ENCODE measurements at places on chromosomes 3 and 15. TPM values are rescaled to one million over a fixed set of nuclear protein-coding genes. Genes with fewer than 3 reads are reported as not detected.

DNA sequence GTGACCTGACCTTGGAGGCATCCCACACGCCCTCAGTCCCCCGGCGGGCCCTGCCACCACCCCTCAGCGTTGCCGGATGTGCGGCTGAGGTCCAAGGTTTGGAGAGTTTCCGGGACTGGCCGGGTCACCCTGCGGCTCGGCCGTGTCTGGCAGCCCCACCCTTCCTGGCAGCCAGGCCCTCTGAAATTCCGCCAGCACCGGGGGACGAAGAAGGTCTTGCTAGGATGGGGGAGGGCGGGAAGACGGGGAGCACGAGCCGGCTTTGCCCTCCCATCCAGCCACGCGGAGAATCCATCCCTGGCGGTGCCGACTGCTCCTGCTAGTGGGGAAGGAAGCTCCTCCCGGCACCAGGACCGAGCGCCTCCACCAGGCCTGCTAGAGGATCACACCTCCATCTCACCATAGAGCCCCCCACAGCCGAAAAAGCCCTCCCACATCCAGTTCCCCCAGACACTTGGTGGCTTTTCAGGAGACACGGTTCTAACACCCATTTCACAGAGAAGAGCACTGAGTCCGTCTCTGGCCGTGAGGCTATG lies 81.5 kb downstream of the CPN2 start:
- H3K4me3 ChIP-seq: no peak overlapping the region
- H3K27me3 ChIP-seq: no peaks in the 10 kb centered on the region
- no peak overlapping the region for H3K27ac ChIP-seq

- H3K4me3 ChIP-seq: peak overlapping the region; percentile 65
- peak overlapping the region; percentile 91 for H3K27ac ChIP-seq
- H3K36me3 ChIP-seq: no peaks in the 10 kb centered on the region
- no peaks in the 10 kb centered on the region for H3K4me1 ChIP-seq
Observed at GRCh38 chr15:65132878-65133547, 595 bp downstream of the PDCD7 start.

DNA sequence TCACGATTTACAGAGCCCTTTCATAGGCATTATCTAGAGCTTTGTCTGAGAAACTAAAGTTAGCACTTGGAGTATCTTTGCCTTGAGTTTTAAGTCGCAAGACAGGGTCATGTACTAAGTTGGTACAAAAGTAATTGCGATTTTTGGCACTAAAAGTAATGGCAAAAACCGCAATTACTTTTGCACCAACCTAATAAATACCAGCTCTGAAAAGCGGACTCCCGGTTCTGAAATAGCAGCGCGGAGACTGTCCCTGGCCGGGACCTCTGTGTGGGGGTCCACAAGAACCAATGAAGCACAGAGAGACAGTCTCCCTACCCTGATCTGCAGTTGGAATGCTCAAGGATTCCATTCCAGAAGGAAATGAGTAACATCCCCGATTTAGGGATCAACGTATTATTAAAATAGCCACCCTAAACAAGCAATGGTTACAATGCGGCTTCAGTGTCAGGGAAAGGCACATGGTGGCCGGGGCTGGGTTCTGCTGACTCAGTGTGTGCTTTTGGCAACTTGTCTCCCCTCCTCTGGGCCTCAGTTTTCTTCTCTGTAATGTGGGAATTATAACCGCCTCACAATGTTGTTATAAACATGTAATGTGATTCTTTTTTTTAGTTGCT lies 150.3 kb upstream of the MCTP2 start:
- no peaks in the 10 kb centered on the region for H3K27me3 ChIP-seq
- H3K4me1 ChIP-seq: no peaks in the 10 kb centered on the region
- no peak overlapping the region for H3K4me3 ChIP-seq
- no peak for DNase-seq

DNA sequence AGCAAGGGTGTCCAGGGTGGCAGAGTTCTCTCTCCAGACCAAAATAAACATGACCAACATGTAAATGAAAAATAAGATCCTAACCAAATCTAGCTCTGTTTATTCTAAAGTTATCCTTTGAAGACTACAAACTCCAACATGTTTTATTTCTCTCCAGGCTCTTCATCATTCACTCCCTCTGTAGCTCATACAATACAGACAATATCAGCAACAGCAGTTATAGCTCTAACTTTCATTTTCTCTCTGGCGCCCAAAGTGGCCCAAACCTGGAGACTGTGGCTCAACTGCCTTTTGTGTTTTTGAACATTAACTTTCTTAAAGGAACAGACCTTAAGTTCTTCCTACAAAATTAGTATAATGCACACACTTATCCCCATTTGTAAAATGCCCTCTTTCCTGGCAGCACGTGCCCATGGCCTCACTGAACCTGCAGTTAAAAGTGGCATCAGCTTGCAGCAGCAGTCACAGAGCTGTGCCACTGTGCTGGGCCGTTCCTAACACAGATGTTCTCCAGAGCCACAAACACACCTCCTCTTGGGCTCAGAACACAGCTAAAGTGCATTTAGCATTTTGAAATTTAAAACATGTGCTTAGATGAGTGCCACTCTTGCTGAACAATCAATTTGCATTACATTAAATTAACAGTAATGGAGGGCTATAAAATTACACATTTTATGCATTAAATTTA lies 91.9 kb downstream of the RORA start:
- no peaks in the 10 kb centered on the region for H3K36me3 ChIP-seq
- no peaks in the 10 kb centered on the region for H3K27me3 ChIP-seq
- no peaks in the 10 kb centered on the region for H3K4me1 ChIP-seq
- no peak overlapping the region for H3K27ac ChIP-seq
- H3K4me3 ChIP-seq: no peak overlapping the region

GRCh38 chr3:58386626-58387365 lies 46.8 kb downstream of the PDHB start:
- H3K27ac ChIP-seq: peak overlapping the region; percentile 78
- no peaks in the 10 kb centered on the region for H3K4me1 ChIP-seq
- DNase-seq: no peak
- no peak overlapping the region for H3K4me3 ChIP-seq
- no peaks in the 10 kb centered on the region for H3K36me3 ChIP-seq

- H3K27me3 ChIP-seq: no peaks in the 10 kb centered on the region
- H3K4me3 ChIP-seq: no peak overlapping the region
- H3K27ac ChIP-seq: no peak overlapping the region
- no peak for DNase-seq
Observed at GRCh38 chr3:79184251-79184650, 583.5 kb downstream of the ROBO1 start.

DNA sequence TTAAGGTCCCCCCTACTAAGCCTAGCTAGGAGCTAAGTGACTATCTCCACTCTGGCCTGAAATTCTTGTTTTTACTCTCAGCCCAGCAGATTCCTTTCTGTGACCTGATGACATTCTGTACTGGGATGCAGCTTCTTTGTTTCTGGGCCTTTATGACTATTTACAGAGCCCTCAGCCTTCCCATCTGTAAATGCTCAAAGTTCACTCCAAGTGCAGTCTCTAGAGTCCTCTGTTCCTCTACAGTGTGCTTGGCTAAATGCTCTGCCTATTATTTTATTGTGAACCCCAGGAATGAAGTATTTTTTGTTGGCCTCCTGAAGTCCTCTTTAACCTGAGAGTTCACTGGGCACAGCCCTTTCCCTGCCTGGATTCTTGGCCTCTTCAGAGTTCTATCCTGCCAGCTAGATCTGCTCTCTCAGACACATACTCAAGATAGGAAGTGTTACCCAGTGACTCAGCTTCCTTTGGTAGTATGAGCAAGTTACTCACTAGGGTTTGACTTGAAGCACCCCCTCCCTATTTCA lies 278.1 kb upstream of the P2RY1 start:
- peak; percentile 22 for DNase-seq
- H3K27me3 ChIP-seq: no peaks in the 10 kb centered on the region

CYP1A1 gene
- polyA plus RNA-seq: 0.04 TPM

GRCh38 chr15:38266247-38266986 lies 13.8 kb downstream of the SPRED1 start:
- H3K27ac ChIP-seq: no peak overlapping the region
- H3K27me3 ChIP-seq: no peaks in the 10 kb centered on the region
- no peak overlapping the region for H3K4me3 ChIP-seq
- DNase-seq: no peak
- H3K4me1 ChIP-seq: no peaks in the 10 kb centered on the region

DNA sequence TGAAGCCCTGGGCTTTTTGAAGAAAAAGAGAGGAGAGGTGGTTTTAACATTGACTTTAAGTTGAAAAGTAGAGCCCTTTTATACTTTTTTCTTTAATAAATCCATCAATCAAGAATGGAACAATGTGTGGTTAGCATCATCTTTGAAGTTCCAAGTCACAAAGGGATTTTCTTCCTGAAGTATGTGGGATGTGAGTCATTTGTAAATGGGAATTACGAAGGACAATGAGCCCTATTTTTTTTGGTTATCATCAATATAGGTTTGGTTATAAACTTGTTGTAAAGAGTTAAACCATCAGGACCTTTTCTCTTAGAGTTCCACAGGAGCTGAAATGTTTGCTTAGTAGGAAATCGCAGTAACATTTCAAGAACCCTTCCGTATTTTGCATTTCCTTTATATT lies 38.3 kb downstream of the PIK3CA start:
- no peak overlapping the region for H3K4me3 ChIP-seq
- no peaks in the 10 kb centered on the region for H3K4me1 ChIP-seq
- DNase-seq: no peak
- H3K27ac ChIP-seq: no peak overlapping the region
- H3K36me3 ChIP-seq: no peaks in the 10 kb centered on the region

DNA sequence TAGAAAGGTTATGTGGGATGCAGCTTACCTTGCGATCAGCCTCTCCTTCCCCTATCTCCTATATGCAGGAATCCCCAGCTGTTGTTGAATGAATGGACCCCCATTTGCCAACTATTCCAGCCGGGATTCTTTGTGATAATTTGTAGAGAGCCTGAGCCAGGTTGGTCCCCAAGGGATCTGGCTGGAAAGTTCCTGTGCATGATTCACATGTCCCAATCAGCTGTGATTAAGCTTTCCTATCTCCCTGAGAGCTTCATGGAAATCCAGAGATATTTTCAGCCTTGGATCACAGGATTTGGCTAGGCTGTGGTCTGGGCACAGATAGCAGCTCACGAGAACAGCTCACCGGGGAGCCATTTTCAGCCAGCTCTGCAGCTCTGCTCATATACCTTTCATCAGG lies 76.7 kb downstream of the ARNT2 start:
- H3K4me3 ChIP-seq: no peak overlapping the region
- no peak overlapping the region for H3K27ac ChIP-seq
- no peaks in the 10 kb centered on the region for H3K36me3 ChIP-seq
- DNase-seq: no peak
- no peaks in the 10 kb centered on the region for H3K27me3 ChIP-seq
- no peaks in the 10 kb centered on the region for H3K4me1 ChIP-seq

- H3K27ac ChIP-seq: no peak overlapping the region
- H3K4me1 ChIP-seq: peaks cover 7% of the 10 kb centered on the region
- no peaks in the 10 kb centered on the region for H3K36me3 ChIP-seq
- H3K27me3 ChIP-seq: no peaks in the 10 kb centered on the region
- peak; percentile 53 for DNase-seq
- no peak overlapping the region for H3K4me3 ChIP-seq
Observed at GRCh38 chr15:73582851-73583379, 50.3 kb downstream of the NPTN start.

DNA sequence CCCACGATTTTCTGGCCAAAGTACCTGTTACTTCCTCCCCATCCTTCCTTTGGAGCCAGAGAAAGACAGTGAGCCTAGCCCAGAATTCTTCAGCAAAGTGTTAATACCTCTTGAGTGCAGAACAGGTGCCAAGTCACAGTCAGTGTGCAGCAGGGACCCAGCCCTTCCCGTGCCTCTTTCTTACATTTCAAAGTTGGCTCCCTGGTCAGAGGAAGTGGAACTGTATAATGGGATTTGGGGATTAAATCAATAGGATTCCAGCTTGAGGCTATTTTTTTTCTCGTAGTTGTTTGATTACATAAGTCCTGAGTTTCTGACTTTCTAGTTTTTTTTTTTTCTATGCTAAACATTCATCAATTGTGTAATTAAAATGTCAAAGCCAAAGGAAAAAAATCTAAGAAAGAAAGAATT lies 52.6 kb upstream of the ABHD10 start:
- no peak overlapping the region for H3K4me3 ChIP-seq
- DNase-seq: no peak
- no peak overlapping the region for H3K27ac ChIP-seq
- no peaks in the 10 kb centered on the region for H3K4me1 ChIP-seq
- no peaks in the 10 kb centered on the region for H3K36me3 ChIP-seq

FSTL1 gene
- polyA plus RNA-seq: 90.1 TPM

DNA sequence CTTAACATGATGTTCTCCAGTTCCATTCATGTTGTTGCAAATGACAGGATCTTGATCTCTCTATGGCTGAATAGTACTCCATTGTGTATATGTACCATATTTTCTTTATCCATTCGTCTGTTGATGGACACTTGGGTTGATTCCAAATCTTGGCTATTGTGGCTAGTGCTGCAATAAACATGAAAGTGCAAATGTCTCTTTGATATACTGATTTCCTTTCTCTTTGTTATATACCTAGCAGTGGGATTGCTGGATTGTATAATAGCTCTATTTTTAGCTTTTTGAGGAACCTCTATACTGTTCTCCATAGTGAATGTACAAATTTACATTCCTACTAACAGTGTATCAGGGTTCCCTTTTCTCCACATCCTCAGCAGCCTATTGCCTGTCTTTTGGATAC lies 5.9 kb upstream of the RBP2 start:
- no peaks in the 10 kb centered on the region for H3K27me3 ChIP-seq
- no peak for DNase-seq
- no peaks in the 10 kb centered on the region for H3K36me3 ChIP-seq
- H3K4me3 ChIP-seq: no peak overlapping the region
- peaks cover 3% of the 10 kb centered on the region for H3K4me1 ChIP-seq
- H3K27ac ChIP-seq: no peak overlapping the region

GRCh38 chr15:59137566-59137965 lies 32.6 kb downstream of the CCNB2 start:
- H3K4me3 ChIP-seq: no peak overlapping the region
- H3K36me3 ChIP-seq: peaks cover 60% of the 10 kb centered on the region
- DNase-seq: no peak
- no peaks in the 10 kb centered on the region for H3K27me3 ChIP-seq
- no peaks in the 10 kb centered on the region for H3K4me1 ChIP-seq
- H3K27ac ChIP-seq: no peak overlapping the region

GXYLT2 gene
- not detected for polyA plus RNA-seq

DNA sequence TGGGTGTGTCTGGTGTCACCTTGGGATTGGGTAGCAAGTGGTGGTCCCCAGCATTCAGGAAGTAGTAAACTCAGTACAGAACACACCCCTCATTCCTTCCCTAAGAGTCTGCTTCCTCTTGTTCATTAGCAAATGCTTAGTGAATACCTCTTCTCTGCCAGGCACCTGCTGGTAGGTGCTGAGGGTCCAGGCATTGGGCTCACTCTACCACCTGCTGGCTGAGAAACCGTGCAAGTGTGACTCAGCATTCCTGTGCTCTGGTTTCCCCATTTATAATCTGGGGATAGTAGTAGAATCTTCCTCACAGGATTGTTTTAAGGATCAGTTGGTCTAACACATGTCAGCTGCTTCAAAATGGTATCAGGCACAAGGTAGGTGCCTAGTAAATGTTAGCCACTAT lies 4.8 kb downstream of the SHF start:
- H3K4me3 ChIP-seq: no peak overlapping the region
- peaks cover 9% of the 10 kb centered on the region for H3K36me3 ChIP-seq

- H3K27ac ChIP-seq: no peak overlapping the region
- peaks cover 26% of the 10 kb centered on the region for H3K36me3 ChIP-seq
- H3K27me3 ChIP-seq: no peaks in the 10 kb centered on the region
- no peak overlapping the region for H3K4me3 ChIP-seq
Observed at GRCh38 chr3:122559906-122560305, 4.2 kb downstream of the PARP9 start.

GABRR3 gene
- not detected for polyA plus RNA-seq

BFSP2 gene
- polyA plus RNA-seq: not detected

AVEN gene
- 13.1 TPM for polyA plus RNA-seq

Data from small intestine (tissue), 16 donors.